ENCODE measurements at places on chromosomes 3 and 15.

GRCh38 chr15:33315044-33315443 is 4.3 kb downstream of the RYR3 start:
- no peak overlapping the region for H3K27ac ChIP-seq
- H3K27me3 ChIP-seq, result no peaks in the 10 kb centered on the region
- H3K36me3 ChIP-seq, result no peaks in the 10 kb centered on the region
- no peak for DNase-seq
- no peaks in the 10 kb centered on the region for H3K4me1 ChIP-seq

DNA sequence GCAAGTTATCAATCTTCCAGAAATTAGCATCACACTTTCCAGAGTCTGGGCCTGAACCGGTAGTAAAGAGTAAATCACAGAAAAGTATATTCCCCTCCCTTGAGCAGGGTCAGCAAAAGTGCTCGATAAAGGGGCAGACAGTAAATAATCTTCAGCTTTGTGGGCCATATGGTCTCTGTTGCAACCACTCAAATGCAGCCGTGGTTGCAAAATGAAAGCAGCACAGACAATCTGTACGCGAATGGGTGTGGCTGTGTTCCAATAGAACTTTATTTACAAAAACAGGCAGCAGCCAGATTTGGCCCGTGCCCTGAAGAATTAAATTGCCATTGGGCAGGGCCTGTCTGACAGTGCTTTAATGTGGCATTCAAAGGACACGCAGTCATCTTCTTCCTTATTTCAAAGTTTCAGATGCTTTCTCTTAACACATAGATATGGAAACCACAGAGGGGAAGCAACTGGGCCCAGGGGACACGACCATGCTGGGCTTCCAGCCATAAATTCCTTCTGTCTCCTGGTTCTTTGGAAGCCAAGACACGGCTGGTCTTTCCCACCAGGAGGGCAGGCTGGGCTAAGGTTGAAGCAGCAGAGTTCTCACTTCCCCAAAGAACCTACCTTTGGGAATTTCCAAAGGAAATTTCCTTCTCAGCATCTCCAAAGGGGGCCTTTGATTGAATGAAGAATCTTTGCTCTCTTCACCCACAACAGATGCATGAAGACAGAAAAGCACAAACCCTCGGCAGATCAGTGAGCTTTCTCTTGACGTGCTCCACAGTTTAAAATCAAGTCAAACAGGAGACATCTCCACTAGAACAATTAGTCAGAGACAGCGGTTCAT is 489.8 kb upstream of the PROK2 start:
- H3K4me1 ChIP-seq, result peaks cover 7% of the 10 kb centered on the region
- no peak for DNase-seq
- no peak overlapping the region for H3K4me3 ChIP-seq

DNA sequence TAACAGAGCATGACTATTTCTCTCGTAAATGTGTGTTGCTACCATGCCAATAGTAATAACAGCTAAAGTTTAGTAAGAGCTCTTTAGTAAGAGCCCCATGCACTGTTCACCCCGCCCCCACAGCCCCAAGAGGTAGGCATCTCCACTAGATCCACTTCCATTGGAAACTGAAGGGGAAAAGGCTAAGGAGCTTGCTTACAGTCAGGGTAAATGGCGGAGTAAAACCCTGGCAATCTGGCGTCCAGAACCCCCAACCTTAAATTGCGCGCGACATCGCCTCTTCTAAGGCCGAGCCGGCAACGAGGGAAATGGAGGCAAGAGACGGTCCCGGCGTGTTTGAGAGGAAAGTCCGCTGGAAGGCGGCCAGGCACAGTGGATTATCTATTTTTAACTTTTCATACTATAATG is 654 bp upstream of the C3orf38 start:
- H3K4me1 ChIP-seq, result no peaks in the 10 kb centered on the region
- H3K36me3 ChIP-seq, result no peaks in the 10 kb centered on the region
- peak overlapping the region; percentile 91 for H3K27ac ChIP-seq
- no peak for DNase-seq
- H3K27me3 ChIP-seq, result no peaks in the 10 kb centered on the region

DNA sequence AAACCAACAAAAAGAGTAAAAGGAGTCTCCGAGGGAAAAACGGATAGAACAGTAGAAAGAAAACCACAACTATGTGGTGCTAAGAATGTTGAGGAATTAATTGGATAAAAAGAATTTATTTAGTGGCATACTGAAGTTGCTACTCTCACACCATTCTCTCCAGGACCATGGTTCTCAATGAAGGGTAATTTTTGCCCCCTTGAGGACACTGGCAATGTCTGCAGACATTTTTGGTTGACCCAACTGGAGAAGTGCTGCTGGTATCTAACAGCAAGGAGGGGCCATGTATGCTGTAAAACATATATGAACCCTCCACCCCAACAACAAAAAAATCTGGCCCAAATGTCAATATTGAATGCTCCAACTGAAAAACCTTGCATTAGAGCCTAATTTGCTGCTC is 85.9 kb upstream of the CSPG5 start:
- no peak overlapping the region for H3K4me3 ChIP-seq
- no peak for DNase-seq
- no peak overlapping the region for H3K27ac ChIP-seq
- no peaks in the 10 kb centered on the region for H3K36me3 ChIP-seq

- no peak overlapping the region for H3K4me3 ChIP-seq
- no peaks in the 10 kb centered on the region for H3K4me1 ChIP-seq
- DNase-seq, result no peak
Measured at GRCh38 chr3:154164387-154164786, 43.2 kb downstream of the ARHGEF26 start.

DNA sequence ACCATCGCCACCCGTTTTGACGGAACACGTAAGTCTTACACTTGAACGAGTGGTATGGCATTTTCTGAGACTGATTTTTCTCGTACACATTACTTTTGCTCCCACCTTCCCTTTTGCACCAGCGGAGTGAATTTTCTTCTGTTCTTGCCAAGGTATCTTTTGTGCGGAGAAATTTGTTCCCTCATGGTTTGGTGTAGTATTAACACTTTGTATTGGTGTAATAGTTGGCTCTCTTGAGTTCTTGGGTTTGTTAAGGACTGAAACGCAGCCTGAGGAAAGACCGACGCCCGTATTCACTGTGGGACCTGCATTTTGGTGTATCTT is 420 bp downstream of the KCNH8 start:
- H3K4me3 ChIP-seq, result peak overlapping the region; percentile 69
- DNase-seq, result no peak
- H3K27me3 ChIP-seq, result no peaks in the 10 kb centered on the region
- peaks cover 14% of the 10 kb centered on the region for H3K4me1 ChIP-seq
- H3K27ac ChIP-seq, result no peak overlapping the region

GRCh38 chr3:44477312-44478030 is at the start of gene ZNF445:
Gene ZNF445 (minus strand): TSS chr3:44477670. CDS start chr3:44455549, 22,121 bp downstream.
- H3K4me1 ChIP-seq, result peaks cover 19% of the 10 kb centered on the region
- peak within 1 kb of the TSS; percentile 71 for H3K27ac ChIP-seq
- DNase-seq, result peak; percentile 86

DNA sequence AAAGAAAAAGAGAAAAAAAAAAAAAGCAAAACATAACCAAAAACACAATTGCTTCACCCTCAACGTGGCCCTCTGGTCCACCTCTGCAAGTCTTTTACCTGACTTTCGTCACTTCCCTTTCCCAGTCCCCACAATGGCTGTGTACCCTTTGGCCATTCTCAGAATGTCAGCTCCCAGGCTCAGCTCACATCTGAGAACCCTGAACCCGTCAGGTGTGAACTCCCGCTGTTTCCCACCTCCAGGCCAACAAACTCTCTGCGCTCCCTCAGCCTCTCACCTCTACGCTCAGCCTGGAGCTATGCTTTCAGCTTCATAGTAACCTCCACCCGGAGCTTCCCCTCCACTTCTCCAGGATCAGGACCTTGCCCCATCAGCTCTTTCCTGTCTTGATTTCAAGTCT is 23.6 kb downstream of the ZSCAN2 start:
- no peak for DNase-seq
- no peaks in the 10 kb centered on the region for H3K4me1 ChIP-seq
- no peak overlapping the region for H3K27ac ChIP-seq
- no peaks in the 10 kb centered on the region for H3K27me3 ChIP-seq
- no peaks in the 10 kb centered on the region for H3K36me3 ChIP-seq

DNA sequence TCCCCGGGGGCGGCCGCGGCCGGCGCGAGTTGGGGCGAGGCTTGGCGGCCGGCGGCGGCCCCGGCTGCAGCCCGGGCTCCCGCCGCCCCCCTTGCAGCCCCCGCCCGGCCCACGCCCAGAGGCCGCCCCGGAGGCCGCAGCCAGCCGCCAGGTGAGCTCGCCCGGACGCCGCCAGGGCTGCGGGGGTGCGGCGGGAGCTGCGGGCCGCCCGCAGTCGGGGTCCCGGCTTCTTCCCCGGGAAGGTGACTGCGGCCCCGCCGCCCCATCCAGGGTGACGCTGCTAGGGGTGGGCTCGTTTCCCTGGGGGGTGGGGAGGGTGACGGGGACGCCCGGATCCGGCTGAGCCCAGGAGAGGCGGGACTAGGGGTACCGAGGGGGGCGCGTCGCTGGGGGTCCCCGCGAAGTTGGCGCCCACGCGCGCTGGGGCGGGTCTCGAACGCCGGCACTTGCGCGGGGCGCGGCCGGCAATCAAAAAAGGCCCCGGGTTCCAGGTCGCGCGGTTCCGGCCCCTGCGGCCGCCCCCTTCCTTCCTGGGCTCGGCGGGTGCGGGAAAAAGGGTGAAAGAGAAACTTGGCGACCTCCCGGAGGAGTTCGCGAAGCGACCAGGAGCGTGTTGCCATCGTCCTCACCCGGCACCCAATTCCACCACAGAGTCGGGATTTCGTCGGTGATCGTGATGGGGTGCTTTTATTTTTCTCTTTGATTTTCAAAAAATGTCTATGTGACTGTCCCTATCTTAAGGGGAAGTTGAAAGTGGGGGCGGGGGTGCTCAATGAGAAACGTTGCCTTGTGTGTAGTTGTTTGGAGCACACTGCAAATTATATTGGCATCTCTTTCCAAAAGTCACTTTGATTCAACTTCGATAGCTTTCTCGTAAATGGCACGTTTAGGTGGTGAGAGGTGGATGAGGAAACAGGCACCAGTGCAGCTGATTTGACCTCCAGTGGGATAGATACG is 619 bp downstream of the ATXN7 start:
- no peaks in the 10 kb centered on the region for H3K27me3 ChIP-seq
- H3K4me3 ChIP-seq, result peak overlapping the region; percentile 97
- no peaks in the 10 kb centered on the region for H3K4me1 ChIP-seq
- peak; percentile 70 for DNase-seq
- H3K36me3 ChIP-seq, result no peaks in the 10 kb centered on the region

- H3K27ac ChIP-seq, result no peak overlapping the region
- H3K4me3 ChIP-seq, result no peak overlapping the region
- H3K27me3 ChIP-seq, result no peaks in the 10 kb centered on the region
Measured at GRCh38 chr3:157379525-157380140, 57.0 kb upstream of the PTX3 start.

DNA sequence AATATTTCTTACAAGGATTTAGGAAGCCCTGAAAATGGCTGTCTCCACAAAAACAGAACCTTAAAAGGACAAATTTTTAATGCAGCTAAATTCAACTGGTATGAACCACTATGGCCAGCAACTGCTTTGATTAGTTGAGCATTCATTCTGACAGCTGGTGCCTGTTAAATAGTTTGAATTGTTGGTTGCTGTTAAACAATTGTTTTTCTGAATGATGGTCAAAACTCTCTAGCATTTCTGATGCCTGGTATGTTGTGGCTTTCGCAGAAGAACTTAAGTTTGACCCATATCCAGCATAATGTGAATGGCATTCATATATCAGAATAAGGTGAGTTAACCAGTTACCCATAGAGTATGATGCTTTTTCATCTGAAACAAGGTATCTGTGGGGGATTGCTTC is 138.4 kb downstream of the MEIS2 start:
- H3K27ac ChIP-seq, result no peak overlapping the region
- H3K4me3 ChIP-seq, result no peak overlapping the region
- H3K4me1 ChIP-seq, result no peaks in the 10 kb centered on the region
- H3K27me3 ChIP-seq, result no peaks in the 10 kb centered on the region
